ENCODE measurements at places on chromosomes 5 and 9.

- DNase-seq, result no peak
Observed at GRCh38 chr5:1864896-1865440, 17.8 kb downstream of the IRX4 start.

GRCh38 chr9:136820971-136821825 is 13.4 kb downstream of the RABL6 start:
- DNase-seq, result no peak

DNA sequence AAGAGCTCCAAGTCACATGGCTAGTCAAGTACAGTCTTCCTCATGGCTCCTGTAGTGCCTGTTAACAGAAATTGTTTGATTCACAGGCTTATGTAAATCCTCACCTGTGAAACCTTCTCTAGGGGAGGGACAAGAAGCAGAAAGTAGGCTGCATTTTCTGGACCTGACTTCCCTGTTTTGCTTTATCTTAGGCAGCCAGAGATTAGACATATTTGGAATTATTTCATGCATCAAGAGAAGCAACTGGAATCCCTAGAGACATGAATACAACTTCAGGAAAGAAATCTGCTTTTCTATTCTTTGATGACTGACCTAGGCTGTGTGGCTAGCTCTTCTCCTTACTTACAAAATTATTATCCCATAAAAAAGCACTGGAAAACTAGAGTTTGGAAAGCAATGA is 52.3 kb downstream of the CAST start:
- DNase-seq, result no peak

DNA sequence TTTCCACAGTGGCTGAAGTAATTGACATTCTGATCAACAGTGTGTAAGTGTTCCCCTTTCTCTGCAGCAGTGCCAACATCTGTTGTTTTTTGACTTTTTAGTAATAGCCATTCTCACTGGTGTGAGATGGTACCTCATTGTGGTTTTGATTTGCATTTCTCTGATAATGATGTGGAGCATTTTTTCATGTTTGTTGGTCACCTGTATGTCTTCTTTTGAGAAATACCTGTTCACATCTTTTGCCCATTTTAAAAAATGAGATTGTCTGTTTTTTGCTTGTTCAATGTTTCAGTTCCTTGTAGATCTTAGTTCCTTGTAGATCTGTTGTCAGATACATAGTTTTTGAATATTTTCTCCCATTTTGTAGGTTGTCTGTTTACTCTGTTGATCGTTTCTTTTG is 162.5 kb upstream of the PITX1 start:
- DNase-seq, result no peak

DNA sequence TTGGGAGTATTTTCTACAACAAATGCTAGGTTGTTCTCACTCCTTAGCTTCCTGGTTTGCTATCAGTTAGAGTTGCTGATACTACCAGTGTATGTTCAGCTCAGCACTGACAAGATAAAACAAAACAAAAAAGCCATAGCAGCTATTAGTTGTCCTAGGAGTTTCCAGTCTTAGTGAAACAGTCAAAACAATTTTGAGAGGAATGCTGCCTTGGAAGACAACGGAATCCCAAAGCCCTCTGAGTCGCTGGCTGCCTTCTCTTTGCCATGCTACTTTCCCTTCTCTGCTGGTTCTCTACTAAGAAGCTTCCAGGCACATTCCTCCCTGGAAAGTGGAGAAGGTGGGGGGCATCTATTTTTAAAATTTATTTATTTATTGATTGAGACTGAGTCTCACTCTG is 5.4 kb upstream of the CREBRF start:
- no peak for DNase-seq

DNA sequence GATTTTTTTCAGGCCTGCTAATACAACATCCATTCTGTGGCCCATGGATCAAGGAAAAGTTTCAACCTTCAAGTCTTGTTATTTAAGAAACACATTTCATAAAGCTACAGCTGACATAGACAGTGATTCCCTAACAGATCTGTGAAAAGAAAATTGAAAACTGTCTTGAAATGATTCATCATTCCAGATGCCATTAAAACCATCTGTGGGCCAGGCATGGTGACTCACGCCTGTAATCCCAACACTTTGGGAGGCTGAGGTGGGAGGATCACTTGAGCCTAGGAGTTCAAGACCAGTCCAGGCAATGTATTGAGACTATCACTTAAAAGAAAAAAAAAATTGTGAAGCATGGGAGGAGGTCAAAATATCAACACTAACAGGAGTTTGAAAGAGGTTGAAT is 6.0 kb downstream of the RAPGEF6 start:
- DNase-seq, result no peak

DNA sequence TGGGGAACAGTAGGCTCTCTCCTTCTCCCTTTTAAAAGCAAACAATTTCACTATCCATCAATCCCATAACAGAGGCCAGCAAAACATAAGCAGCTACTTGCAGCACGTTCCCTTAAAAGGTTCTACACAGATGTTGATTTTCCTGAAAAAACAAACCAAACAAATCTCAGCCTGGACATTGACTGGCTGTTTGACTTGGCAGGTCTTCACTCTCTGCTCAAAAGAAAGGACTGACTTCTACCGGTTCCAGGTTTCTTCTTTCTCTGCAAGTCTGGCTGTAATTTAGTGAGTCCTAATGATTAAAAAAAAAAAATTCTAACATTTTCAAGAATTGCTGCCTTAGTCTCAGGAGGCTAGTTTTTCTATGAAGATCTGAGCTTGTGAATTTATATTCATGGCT is 203.1 kb upstream of the EFNA5 start:
- DNase-seq, result no peak

- DNase-seq, result no peak
Observed at GRCh38 chr9:18480662-18481093, 6.7 kb downstream of the ADAMTSL1 start.

DNA sequence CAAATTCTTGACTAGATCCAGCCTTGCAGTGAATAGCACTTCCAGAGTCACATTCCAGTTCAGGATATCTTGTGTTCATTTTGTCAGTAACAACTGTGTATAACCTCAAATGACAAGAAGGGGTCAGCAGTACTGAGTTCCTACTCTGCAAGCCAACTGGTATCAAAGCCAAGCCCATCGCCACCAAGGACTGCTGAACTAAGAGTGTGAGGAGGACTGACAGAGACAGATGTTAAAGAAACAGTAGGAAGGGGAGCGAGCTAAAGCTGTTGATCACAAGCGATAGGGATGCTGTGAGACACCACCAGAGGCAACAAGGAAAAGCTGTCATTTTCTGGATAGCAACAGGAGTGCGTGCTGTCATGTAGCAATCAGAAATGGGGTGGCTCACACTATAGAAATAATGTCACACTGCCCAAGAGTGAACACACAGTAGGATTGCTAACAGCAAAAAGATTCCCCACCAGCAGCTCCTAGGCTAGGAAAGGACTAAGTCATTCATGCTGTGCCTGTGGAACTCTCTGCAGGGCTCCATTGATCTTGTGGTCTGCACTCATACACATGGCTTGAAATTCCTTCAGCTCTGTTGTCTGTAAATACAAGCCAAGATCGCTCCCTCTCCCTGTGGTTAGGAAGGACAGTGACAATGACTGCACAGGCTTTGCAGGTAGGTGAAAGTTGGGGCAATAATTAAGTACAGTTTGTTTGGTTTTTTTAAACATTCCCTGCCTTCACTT is 658.6 kb downstream of the NR2F1-AS1 start:
- no peak for DNase-seq

- no peak for DNase-seq
Observed at GRCh38 chr9:78005231-78006002, 26.2 kb downstream of the GNAQ start.

- no peak for DNase-seq
Observed at GRCh38 chr5:175751369-175751768, 93.5 kb downstream of the HRH2 start.

- DNase-seq, result no peak
Observed at GRCh38 chr5:83049370-83049885, 27.8 kb downstream of the TMEM167A start.

DNA sequence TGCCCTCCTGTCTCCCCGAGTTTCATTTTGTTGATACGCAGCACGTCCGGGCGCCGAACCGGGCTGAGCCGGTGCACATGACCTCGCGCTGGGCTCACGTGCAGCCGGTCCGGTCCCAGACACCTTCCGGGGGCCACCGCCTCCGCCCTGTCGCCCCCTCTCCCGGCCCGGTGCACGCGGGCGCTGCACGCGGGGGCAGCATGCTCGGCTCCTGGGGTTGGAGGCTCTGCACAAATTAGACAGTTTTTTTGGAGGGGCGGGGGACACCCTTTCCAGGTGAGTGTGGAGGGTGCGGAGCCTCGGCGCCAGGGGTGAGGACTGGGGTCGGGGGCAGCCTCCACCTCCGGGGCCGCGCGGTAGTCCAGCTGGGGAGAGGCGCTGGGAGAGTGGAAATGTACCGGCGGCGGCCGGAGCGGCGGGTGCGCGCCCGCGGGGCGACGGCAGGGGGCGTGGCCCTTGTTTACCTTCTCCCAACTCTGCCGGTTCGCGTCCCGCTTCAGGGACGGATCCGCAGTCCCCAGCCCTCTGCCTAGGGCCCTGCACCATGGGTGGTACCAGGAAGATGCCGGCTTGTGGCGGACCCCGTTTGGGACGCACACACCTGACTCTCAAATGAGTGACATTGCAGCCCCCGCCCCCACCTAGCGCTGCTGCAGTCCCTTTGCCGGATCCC is 1.1 kb downstream of the JADE2 start:
- peak; percentile 58 for DNase-seq

DNA sequence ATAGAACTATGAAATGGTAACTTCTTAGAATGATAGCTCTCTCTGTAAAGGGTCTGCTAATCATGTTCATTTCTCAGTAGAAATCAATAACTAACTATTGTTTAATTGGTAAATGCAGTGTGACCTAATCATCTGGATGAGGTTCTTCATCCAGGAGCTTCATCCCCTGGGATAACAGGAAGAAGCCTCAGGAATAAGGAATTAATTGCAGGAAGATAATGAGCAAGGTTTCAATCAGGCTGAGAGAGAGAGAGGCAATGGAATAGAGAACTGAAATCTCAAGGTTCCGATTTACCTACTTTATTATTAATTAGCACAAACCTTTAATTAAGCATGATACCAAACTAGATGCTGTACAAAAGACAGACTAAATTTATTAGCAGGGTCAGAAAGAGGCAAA is 499.7 kb downstream of the MAT2B start:
- DNase-seq, result no peak

DNA sequence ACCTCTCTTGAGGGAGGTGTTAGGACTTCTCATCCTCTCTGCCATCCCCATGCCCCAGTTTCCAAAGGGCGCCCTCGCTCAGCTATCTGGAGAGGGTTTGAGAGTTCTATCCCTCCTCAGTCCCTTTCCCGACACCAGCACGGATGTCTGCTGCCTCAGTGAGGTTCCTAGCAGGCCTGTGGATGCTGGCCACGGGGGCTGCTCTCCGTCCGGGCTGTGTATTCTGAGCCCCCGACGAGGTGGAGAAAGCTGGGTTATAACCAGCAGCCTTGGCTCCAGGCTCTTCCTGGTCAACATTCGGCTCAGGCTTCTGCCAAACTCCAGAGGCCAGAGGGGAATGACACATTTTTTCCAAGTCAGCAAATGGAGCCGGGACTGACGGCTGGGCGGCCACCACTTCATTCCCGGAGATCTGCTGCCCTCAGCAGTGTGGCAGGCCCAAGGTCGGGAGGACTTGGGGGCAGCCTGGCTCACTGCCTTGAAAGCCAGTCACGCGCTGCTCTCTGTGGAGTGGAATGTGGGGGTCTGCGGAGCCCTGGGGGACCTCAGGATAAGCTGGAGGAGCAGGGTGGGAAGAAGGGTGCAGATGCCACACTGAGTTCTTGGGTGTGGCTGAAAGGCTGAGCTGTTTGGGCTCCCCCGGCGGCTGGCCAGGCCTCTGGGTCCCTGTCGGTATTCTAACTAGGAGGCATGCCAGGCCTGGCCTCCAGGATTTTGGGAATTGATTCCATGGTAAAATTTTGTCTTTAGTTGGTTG is 27.4 kb downstream of the PTPA start:
- no peak for DNase-seq

Data from stimulated activated CD8-positive, alpha-beta memory T cell treated with anti-CD3 and anti-CD28 coated beads, Interleukin-7, amount 100 ng/mL, for 4 hours (primary cell).